NCI-H524 (cell line): ENCODE measurements at places on chromosomes 5 and 9.

DNA sequence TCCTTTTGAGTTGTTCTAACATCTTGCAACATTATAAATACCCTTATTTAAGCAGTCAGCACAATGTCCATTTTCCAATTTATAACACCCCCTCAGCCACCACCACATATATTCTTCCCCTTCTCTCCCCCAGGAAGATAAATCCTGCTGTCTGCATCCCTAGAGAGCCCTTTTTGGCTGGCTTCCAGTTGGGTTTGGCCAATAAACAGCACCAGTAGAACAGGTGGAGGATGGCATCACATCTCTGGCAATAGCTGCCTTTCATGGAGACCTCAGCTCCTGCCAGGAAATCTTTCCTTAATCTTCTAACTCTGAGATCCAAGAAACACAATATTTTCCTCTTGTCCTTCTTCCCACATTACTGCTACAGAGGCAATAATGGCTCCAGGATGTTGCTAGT lies 53.7 kb downstream of the TRIM36 start:
- no peak for DNase-seq

GRCh38 chr9:86099701-86100364 lies 475 bp upstream of the GOLM1 start:
- no peak for DNase-seq

DNA sequence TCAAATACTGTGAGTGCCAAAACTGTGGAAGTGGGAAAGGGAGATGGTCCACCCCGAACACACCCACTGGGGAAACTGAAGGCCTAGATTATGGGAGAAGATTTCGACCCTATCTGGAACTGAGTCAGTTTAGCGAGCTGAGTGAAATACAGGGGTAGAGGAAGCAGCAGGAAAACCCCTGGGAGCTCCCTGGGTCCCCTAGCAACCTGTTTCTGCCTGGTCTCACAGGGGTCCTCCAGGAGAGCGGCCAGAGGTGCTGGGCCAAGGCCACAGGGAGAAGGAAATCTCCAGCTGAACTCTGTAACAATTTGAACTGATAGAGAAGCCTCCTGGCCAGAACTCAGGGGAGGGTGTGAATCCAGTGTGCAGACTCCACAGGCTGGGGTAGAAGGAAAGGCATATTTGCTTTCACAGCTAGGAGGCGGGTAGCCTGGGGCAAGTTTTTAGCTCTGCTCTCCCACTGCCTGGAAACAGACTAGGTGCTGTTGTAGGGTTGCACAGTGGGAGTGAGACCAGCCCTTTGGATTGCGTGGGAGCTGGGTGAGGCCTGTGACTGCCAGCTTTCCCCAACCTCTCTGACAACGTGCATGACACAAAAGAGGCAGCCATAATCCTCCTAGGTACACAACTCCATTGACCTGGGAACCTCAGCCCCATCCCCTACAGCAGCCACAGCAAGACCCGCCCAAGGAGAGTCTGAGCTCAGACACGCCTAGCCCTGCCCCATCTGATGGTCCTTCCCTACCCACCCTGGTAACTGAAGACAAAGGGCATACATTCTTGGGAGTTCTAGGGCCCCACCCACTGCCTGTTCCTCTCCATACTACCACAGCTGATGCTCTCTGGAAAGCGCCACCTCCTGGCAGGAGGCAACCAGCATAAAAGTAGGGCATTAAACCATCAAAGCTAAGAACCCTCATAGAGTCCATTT lies 78.8 kb upstream of the GPBP1 start:
- no peak for DNase-seq

DNA sequence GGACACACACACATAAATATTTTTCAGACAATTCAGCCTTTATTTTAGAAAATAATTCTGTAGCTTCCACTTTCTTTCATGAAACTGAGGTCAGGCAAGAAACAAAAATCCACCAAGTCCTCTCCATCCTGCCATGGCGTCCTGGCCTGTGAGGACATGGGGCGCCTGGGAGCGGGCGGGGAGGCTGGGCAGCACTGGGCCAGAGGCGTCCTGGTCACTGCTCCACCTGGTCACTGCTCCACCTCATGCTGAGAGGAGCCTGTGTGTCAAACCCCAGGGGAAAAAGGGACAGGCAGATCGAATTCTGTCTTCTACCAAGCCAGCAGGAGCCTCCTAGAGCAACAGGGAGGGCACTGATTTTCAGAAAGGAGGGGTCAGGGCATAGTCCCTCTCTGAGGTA lies 12.1 kb downstream of the MGAT1 start:
- no peak for DNase-seq

GRCh38 chr5:114957384-114957783 lies 212.3 kb downstream of the TRIM36 start:
- no peak for DNase-seq

DNA sequence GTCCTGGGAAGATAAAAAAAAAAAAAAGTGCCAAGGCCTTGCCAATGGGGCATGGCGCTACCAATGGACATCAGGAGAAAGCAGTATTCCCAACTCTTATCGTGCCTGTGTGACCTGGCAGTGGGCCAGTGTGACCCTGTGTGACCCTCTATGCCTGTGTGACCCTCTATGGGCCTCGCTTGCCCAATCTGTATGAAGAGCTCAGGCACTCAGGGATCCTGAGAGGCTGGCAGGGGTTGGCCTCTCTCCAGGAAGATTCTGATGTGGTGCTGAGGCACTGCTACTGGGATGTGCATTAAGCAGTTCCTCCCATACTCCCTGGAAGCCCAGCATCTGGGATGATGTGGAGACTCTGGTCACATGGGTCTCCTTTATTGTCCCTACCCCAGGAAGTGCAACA lies 179.2 kb downstream of the MACROH2A1 start:
- no peak for DNase-seq

- peak; percentile 84 for DNase-seq
These were observed 266.8 kb downstream of the CWC27 start for GRCh38 chr5:65035211-65036206.

- DNase-seq = no peak
These were observed 183.5 kb upstream of the ACO1 start for GRCh38 chr9:32200896-32201295.

DNA sequence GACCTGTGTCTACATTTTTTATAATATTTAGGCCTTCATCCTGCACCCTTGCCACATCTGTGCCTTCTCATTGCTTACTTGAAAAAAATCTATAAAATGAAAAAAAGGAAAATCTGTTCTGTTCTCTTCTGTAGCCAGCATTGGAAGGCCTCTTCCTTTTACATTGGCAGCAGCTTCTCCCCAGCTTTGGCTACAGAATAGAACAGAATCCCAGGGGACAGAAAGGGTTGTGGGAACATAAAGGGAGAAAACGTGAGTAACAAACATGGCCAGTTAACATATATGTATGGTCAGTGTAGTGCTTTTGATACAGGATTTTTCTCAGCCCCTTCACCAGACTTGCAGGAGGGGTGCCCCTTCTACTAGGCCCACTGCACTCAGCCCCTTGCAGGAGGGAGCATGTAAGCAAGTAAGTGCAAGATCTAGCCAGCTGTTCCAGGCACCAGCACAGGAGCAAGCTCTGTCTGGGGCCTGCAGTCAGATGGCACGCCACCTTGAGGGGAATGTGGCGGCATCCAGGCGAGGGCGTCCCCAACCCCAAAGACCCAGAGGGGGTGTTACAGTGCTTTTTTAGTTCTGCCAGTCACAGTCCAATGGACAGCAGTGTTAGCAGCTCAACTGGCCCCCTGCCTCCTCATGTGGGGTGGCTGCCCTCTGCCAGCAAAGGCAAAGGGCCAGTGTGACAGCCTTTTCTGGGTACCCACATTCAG lies 330.5 kb upstream of the ZNF462 start:
- no peak for DNase-seq

- DNase-seq = no peak
These were observed 42.1 kb upstream of the RARS1 start for GRCh38 chr5:168443950-168444700.

- DNase-seq = no peak
These were observed 63.9 kb downstream of the KIAA1958 start for GRCh38 chr9:112550531-112550930.

GRCh38 chr9:75185585-75186170 lies 97.4 kb downstream of the OSTF1 start:
- DNase-seq = peak; percentile 18

- no peak for DNase-seq
These were observed 1.6 kb upstream of the PRDM6 start for GRCh38 chr5:123087173-123088030.

- peak; percentile 69 for DNase-seq
These were observed 11.9 kb upstream of the SRFBP1 start for GRCh38 chr5:121949885-121950284.

- DNase-seq = peak; percentile 33
These were observed 11.8 kb downstream of the ITGA1 start for GRCh38 chr5:52799358-52799982.

GRCh38 chr9:26579056-26579455 lies 313.5 kb downstream of the CAAP1 start:
- DNase-seq = no peak

- DNase-seq = no peak
These were observed 58.5 kb upstream of the PJA2 start for GRCh38 chr5:109468288-109468676.

DNA sequence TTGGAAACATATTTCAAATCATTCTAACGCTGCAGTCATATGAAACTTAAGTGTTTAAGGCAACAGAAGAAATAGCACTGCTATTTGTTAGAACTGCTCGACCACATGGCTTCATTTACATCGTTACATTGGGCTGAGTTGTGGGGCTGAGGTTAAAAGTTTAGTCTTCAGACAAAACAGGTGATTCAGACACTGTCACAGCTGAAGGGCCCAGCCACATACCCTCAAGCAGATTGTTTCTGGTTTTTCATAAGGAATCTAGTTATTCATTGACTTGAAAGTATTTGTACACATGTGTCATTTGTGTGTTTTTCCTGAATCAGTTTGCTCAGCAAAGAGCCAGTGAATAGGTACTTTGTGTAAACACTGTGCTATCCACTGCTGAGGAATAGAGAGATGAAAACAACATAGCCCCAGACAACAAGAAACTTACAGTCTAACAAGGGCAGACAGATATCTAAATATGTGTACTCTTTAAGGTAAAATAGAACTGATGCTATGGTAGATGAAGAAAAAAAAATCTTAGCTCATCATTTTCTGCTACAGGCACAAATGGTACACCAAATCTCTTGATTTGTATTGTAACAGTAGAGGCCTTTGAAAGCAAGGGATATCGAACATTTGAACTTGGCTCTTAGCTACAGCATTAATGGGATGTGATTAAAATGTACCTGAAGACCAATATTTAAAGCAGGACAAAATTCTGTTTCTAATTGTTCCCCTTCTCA lies 357.6 kb upstream of the RPS23 start:
- no peak for DNase-seq

- no peak for DNase-seq
These were observed 158.8 kb downstream of the SLF1 start for GRCh38 chr5:94777056-94777880.

GRCh38 chr9:125748446-125749099 lies 1.4 kb downstream of the PBX3 start:
- peak; percentile 50 for DNase-seq

DNA sequence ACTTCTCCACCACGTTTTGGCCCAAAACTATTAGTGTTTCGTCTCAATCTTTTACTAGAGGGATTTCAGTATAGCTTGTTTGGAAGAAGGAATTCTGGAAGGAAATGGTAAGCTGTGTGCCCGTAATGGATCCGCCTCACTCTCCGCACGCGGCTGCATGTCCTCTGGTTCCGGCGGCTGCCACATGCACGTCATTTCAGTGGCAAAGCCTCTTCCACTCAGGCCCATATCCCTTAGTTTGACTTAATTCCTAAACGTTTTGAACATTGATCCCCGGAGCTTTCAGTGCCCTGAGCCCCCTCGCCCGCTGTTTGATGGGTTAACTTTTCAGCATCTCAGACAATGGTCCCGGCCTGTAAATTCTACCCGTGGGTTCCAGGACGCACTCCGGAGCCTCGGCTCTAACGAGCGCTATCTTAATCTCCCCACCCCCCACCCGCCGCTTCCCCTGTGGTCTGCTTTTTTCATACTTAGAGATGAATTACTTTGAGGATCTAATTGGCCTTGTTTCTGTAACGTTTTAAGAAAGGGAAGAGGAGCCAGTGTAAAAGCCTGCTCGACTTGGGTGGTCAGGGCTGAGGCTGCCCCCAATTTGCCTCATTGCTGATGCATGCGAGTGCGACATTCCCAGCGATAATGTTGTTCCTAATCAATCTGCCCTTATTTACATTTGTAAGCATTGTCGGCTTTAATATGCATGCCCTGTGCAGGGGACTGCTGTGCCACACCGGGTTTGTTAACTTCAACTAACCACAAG lies 4.6 kb downstream of the PTCH1 start:
- peak; percentile 51 for DNase-seq

GRCh38 chr5:173354645-173355044 lies 26.4 kb upstream of the STC2 start:
- no peak for DNase-seq

GRCh38 chr5:38509185-38509584 lies 47.3 kb downstream of the LIFR start:
- no peak for DNase-seq

GRCh38 chr5:87195104-87195591 lies 72.5 kb upstream of the RASA1 start:
- DNase-seq = no peak

DNA sequence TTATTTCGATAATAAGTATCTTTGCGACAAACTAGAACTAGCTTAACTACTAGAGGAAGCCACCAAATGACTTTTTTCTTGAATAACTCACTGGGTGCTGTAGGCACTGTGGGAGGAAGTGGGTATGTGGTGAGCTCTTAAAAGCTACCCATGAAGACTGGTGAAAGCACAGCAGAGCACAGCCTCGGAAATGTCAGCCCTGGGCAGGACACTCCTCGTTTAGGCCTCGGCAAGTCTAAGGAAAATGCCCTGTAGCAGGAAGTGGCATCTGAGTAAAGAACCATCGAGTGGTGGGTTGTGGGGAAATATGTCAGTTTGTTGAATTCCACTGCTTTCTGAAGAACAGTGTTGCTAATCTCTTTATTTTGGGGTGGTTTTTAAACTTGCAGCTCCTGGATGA lies 44.0 kb upstream of the NCS1 start:
- no peak for DNase-seq

DNA sequence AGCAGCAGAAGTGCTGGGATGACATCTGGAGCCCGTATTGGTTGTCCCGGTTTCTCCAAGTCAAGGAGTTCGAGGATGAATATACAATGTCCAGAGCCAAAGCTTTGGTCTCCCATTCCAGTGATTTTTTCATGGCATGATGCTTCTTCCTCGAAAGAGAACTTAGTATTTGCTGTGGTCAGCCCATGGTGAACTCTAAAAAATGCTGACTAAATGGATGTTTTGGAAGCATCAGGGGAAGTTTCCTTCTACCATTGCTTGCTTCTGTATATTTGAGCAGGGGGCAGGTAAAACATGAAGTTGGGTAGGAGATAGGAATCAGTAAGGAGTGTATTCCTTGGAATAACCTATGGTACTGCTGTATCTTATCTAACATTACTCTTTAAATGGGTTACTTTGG lies 8.6 kb downstream of the TTC23L start:
- no peak for DNase-seq

DNA sequence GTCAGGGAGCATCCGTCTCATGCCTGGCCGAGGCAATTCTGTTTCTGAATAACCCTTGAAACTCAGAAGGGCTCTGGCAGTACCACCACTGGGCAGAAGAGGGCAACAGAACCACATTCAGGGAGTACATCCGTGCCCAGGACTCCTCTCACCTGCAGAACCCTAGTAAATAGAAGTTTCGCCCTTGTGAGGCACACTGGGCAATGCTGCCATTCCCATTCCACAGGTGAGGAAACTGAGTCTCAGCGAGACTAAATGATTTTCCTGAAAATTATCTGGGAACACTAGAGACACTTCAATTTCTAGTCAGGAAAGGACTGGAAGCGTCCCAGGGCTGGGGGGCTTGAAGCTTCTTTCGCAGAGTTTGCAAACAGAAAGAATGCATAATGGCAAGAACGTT lies 74.7 kb downstream of the FGF1 start:
- peak; percentile 52 for DNase-seq

GRCh38 chr5:41447650-41448510 lies 62.5 kb downstream of the PLCXD3 start:
- DNase-seq = no peak
